ENCODE measurements at places on chromosomes 12 and 14.

DNA sequence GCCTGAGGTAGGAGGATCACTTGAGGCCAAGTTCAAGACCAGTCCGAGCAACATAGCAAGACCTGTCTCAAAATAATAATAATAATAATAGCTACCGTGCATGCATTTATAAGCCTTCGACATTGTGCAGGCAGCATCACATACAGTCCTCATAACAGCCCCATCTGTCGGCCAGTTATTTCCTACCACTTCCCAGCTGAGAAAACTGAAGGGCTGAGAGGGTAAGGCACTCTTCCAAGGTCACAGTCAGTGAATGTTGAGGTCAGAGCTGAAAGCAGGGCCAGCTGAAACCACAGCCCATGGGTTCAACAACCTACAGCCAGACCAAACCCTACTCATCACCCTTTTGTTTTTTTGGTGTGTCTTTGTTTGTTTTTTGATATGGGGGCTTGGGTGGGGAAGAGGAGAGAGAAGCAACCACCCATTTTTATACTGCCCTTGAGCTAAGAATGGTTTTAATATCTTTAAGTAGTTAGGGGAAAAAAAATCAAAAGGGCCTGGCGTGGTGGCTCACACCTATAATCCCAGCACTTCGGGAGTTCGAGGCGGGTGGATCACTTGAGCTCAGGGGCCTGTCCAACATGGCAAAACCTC lies 16.8 kb upstream of the ITPK1 start:
- H3K36me3 ChIP-seq, result no peaks in the 10 kb centered on the region
- H3K4me1 ChIP-seq, result no peaks in the 10 kb centered on the region
- no peak overlapping the region for H3K4me3 ChIP-seq
- no peak overlapping the region for H3K27ac ChIP-seq
- peak; percentile 22 for DNase-seq

- no peak overlapping the region for H3K4me3 ChIP-seq
- no peak overlapping the region for H3K27ac ChIP-seq
- no peak for DNase-seq
- H3K27me3 ChIP-seq, result no peaks in the 10 kb centered on the region
- H3K36me3 ChIP-seq, result no peaks in the 10 kb centered on the region
Observed at GRCh38 chr12:49230805-49231194, 34.1 kb upstream of the TUBA1C start.

- H3K4me1 ChIP-seq, result no peaks in the 10 kb centered on the region
- no peak for DNase-seq
- H3K27me3 ChIP-seq, result no peaks in the 10 kb centered on the region
- H3K36me3 ChIP-seq, result no peaks in the 10 kb centered on the region
- no peak overlapping the region for H3K27ac ChIP-seq
Observed at GRCh38 chr12:63036216-63036973, 101.4 kb upstream of the PPM1H start.

GRCh38 chr14:70170976-70171375 lies 17.8 kb downstream of the SLC8A3 start:
- H3K27me3 ChIP-seq, result no peaks in the 10 kb centered on the region
- H3K4me3 ChIP-seq, result no peak overlapping the region
- DNase-seq, result no peak
- H3K36me3 ChIP-seq, result no peaks in the 10 kb centered on the region

DNA sequence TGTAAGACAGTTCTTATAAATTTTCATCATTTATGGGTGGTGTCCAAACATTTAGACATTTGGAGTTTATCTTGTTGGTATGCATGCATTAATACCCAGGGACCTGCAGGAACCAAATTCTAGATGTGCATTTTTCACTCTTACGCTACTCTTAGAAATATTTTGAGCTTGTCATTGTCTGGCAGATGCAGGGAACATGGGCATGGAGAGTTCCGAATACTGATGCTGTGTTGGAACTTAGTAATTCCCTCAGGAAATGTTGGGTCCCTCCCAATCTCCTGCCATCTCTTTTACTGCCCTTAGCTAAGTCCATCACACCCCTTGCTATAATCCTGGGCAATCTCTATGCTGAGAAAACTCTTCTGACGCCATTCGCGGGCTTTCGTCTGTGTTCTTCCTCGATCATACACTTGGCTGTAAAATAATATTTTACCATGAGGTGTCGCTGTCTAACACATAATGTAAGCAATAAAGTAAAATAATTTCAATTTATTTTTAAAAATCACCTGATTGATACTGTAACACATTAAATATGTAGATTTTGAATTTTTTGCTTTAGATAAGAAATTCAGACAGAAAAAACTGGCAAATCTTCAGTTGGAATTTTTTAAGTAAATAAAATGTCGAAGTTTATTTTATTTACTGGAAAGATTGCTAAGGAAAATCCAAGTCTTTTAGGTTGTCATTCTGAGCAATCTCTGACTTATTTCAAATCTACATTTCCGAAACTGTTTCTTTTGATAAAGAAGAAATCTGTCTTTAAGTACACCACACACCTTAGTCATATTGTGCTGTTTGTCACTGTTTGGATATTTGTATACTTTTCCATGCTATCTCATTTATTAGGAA lies 304.1 kb upstream of the SSTR1 start:
- no peaks in the 10 kb centered on the region for H3K27me3 ChIP-seq
- no peak overlapping the region for H3K4me3 ChIP-seq
- 0 out of 2 replicates have a peak, but pooled peaks cover 2% of the 10 kb centered on the region for H3K4me1 ChIP-seq
- H3K27ac ChIP-seq, result no peak overlapping the region

GRCh38 chr14:24514209-24514608 lies 6.1 kb upstream of the CMA1 start:
- no peaks in the 10 kb centered on the region for H3K4me1 ChIP-seq
- no peak for DNase-seq
- H3K4me3 ChIP-seq, result no peak overlapping the region
- H3K36me3 ChIP-seq, result no peaks in the 10 kb centered on the region

- H3K4me1 ChIP-seq, result peaks cover 6% of the 10 kb centered on the region
- DNase-seq, result peak; percentile 18
- no peaks in the 10 kb centered on the region for H3K27me3 ChIP-seq
- H3K27ac ChIP-seq, result no peak overlapping the region
- peaks cover 9% of the 10 kb centered on the region for H3K36me3 ChIP-seq
Observed at GRCh38 chr14:101876555-101876938, 87.8 kb upstream of the DYNC1H1 start.

DNA sequence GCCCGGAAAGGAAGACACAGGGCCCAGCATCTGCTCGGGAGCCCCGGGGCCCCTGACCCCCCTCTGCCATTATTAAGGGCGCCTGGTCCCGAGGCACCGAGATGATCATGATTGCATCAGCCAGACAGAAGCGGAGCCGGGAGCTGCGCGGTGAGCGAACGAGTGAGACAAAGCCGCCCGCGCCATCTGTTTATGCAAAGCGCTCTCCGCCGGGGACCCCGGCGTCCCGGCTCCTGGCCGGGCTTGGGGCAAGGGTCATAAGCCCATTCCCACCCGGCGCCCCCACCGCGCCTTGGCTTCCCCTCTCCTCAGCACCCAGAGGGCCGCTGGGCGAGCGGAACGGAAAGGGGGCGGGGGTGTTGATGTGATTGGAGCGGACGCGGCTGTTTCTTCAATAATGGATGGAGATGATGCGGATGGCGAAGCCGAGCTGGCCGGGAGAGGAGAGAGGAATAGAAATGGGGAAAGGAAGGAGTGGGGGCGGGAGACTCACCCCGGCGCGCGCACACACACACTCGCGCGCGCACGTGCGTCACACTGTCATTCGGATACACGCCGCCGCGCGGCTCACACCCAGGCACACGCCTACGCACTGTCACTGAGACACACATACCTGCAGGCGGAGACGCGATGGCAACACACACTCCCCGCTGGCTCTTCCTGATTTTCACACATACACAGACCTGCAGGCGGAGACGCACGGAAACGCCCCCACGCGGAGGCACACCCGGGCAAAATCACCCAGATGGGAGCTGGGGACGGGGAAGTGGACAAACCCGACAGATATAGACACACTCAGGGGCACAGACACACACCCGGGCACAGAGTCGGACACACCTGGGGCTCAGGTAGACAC lies 10.7 kb downstream of the STAC3 start:
- peaks cover 6% of the 10 kb centered on the region for H3K27me3 ChIP-seq
- peak overlapping the region; percentile 73 for H3K27ac ChIP-seq
- peaks cover 3% of the 10 kb centered on the region for H3K36me3 ChIP-seq
- peak overlapping the region; percentile 55 for H3K4me3 ChIP-seq

GRCh38 chr12:98296462-98297079 lies 218.8 kb upstream of the TMPO start:
- H3K36me3 ChIP-seq, result no peaks in the 10 kb centered on the region
- no peaks in the 10 kb centered on the region for H3K4me1 ChIP-seq
- H3K27me3 ChIP-seq, result no peaks in the 10 kb centered on the region
- H3K4me3 ChIP-seq, result no peak overlapping the region
- H3K27ac ChIP-seq, result no peak overlapping the region
- DNase-seq, result no peak

DNA sequence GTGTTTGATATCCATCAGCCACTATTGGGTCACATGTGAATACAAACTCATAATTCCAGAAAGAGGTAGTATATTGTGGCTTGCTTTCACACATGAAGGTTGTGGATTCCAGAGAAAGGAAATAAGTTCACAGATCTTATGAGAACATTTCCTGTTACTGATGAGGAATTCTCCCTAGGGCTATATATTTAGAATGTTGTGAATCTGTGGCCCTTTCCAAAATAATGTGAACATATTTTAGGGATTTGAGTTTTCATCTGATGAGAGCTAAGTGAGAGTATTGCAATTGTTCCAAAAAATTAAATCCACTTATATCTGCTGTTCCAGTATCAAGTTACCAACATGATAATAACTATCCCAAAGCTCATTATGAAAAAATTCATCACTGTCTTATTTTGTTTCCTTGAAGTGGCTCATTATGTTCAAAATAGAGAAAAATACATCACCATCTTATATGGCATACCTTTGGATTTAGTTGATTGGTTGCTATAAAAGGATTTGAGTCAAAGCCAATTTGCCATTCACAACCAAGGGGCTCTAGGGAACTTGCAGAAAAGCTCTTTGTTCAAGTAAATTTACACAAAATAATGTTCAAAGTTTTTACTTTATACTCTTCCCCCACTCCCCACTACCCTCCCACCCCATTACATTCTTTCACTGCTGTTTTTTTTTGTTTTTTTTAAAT lies 76.3 kb downstream of the MYRFL start:
- peaks cover 2% of the 10 kb centered on the region for H3K4me1 ChIP-seq
- H3K4me3 ChIP-seq, result no peak overlapping the region
- H3K27ac ChIP-seq, result no peak overlapping the region
- no peaks in the 10 kb centered on the region for H3K36me3 ChIP-seq
- H3K27me3 ChIP-seq, result no peaks in the 10 kb centered on the region

- peaks cover 14% of the 10 kb centered on the region for H3K4me1 ChIP-seq
- H3K27ac ChIP-seq, result no peak overlapping the region
- DNase-seq, result peak; percentile 24
- peaks cover 6% of the 10 kb centered on the region for H3K36me3 ChIP-seq
Observed at GRCh38 chr14:103404032-103404918, 19.1 kb downstream of the MARK3 start.

DNA sequence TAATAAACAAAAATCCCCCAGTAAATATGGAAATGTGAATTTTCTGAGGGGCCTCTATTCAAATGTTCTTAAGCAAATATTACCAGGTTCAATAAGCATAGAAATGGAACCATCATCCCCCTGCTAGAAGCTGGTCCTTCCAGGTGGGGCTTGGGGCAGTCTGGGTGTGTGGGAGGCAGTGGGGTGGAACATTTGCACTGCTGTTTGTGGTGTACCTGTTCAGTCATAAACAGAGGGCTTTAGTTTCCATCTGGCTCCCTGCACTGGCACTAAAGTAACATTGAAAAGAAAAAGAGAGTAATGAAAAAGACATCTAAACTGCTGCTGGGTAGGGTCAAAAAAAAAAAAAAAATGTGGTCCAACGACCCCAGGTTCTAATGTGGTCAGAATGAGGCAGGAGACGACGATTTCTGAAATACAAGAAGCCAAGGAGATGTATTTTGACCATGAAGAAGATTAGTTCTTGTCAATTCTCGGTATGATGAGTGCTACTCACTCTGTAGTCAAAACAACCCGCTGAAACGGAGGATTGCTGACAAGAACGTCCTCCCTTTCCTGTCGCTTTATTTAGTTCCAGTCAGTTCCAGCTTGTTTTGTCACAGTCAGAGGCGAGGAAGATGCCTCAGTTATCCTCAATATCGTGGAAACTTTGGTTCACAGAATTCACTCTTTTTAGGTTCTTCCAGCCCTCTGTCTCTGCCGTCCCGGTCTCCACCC lies 44.2 kb upstream of the MANSC4 start:
- no peaks in the 10 kb centered on the region for H3K36me3 ChIP-seq
- no peak for DNase-seq
- no peak overlapping the region for H3K27ac ChIP-seq
- no peak overlapping the region for H3K4me3 ChIP-seq

DNA sequence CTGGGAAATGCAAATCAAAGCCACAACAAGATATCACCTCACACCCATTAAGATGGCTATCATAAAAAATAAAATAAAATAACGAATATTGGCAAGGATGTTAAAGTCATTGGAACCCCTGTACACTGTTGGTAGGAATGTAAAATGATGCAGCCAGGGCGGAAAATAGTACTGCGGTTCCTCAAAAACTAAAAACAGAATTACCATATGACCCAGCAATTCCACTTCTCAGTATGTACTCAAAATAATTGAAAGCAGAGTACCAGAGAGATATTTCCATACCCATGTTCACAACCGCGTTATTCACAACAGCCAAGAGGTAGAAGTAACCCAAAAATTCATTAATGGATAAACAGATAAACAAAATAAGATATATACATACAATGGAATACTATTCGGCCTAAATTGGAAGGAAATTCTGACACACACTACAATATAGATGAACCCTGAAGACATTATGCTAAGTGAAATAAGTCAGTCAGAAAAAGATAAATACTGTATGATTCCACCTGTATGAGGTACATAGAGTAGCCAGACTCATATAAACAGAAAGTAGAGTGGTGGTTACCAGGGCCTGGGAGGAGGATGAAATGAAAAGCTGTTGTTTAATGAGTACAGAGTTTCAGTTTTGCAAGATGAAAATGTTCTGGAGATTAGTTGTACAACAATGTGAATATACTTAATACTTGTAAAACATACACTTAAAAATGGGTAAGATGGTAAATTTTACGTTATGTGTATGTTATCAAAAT lies 84.6 kb downstream of the TXNDC16 start:
- H3K4me1 ChIP-seq, result 0 out of 2 replicates have a peak, but pooled peaks cover 2% of the 10 kb centered on the region
- H3K27ac ChIP-seq, result no peak overlapping the region
- H3K4me3 ChIP-seq, result no peak overlapping the region
- H3K36me3 ChIP-seq, result no peaks in the 10 kb centered on the region

GRCh38 chr12:65081496-65081895 lies 39.6 kb downstream of the WIF1 start:
- no peak overlapping the region for H3K27ac ChIP-seq
- H3K4me1 ChIP-seq, result no peaks in the 10 kb centered on the region
- no peaks in the 10 kb centered on the region for H3K36me3 ChIP-seq
- no peak overlapping the region for H3K4me3 ChIP-seq
- H3K27me3 ChIP-seq, result peaks cover 4% of the 10 kb centered on the region

GRCh38 chr12:130715998-130716968 lies at the start of gene RIMBP2:
RIMBP2 (minus strand) TSS chr12:130716299; CDS start chr12:130479013, 237,286 bp downstream.
- no peak within 1 kb of the TSS for H3K4me3 ChIP-seq
- no peaks in the 10 kb centered on the region for H3K36me3 ChIP-seq
